ENCODE measurements at places on chromosomes 1 and 21.

DNA sequence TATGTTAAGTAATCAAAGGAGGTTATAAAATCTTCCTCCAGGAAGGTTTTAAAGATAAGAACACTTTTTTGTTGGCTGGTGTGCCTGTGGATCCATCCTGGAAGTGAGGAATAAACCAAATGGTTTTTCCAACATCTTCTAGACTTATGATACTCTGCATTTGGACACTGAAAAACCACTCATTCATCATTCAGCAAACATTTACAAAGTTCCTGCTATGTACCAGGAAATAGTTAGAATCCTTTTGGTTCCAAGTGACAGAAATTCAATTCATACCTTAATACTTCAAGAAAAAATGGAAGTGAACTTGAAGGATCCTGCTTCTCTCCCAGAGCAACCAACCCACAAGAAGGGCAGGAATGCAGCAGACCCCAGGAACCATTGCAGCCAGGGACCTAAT, 39.6 kb upstream of the PIGC start:
- DNase-seq = no peak

- no peak for DNase-seq
Observed at GRCh38 chr1:108027389-108027788, 62.4 kb upstream of the VAV3 start.

- no peak for DNase-seq
Observed at GRCh38 chr1:226711976-226712741, 26.9 kb downstream of the ITPKB start.

- peak; percentile 57 for DNase-seq
Observed at GRCh38 chr21:38804789-38805327, 871 bp upstream of the ETS2 start.

GRCh38 chr1:67761730-67762129, 71.5 kb downstream of the GNG12 start:
- no peak for DNase-seq

- peak; percentile 41 for DNase-seq
Observed at GRCh38 chr1:15152318-15153183, 996 bp upstream of the TMEM51 start.

DNA sequence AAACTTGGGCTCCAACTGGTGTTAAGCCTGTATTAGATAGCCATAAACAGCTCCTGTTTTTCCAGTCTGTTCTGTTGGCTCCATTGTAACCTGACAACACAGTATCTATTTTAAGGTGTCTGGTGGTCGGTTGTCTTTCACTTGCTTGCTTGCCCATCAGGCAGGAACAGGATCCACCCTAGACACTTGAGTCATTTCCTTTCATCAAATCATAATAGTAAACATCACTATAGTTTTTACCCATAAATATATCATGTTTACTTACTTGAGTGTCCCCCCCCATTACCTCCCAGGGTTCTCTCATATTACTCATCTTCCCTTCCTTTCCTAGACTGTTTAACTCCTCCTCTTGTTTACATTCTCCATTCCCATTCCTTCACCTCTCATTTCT, 2.9 kb downstream of the DDI2 start:
- DNase-seq = no peak

DNA sequence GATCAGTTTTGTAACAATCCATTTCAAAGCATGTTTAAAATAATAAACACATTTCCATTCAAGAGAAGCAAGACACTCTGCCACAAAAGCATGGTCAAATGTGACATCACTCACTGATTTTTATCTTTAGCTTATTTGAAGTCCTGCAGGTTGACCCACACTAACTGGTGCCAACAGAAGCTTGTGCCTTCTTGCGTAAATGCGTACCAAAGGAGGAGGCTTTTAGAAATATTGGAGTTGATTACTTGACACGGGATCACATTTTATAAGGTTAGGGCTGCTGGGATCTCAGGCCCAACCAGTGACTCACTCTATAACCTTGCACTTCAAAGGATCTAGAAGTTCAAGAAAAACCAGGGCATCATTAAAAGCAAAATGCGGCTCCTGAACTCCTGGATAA, 203.6 kb downstream of the PCP4 start:
- no peak for DNase-seq

DNA sequence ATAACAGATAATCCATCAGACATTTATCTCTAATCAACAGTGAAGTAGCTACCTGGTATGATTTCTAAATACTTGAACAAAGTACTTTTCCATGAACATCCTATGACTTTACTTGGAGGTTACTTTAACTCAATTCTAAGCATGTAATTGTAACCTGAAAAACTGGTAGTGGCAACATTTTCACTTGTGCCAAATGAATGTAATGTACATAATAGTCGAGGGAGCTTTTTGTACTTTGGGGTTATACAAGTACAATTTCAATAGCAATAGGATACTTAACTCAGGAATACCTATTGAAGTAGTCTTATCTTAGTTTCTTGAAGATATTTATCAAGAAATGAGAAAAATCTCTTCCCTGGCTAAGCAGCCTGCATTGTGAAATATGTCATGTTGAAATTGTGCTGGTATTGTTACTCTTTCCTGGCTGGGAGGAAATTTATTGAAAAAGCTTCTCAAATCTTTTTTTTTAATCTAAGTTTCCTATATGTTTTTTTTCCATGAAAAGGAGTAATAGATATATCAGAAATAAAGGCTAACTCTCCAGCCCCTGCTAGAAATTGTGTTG, 33.7 kb upstream of the CACYBP start:
- no peak for DNase-seq

- DNase-seq = no peak
Observed at GRCh38 chr1:17765444-17766411, 10.6 kb downstream of the ACTL8 start.

DNA sequence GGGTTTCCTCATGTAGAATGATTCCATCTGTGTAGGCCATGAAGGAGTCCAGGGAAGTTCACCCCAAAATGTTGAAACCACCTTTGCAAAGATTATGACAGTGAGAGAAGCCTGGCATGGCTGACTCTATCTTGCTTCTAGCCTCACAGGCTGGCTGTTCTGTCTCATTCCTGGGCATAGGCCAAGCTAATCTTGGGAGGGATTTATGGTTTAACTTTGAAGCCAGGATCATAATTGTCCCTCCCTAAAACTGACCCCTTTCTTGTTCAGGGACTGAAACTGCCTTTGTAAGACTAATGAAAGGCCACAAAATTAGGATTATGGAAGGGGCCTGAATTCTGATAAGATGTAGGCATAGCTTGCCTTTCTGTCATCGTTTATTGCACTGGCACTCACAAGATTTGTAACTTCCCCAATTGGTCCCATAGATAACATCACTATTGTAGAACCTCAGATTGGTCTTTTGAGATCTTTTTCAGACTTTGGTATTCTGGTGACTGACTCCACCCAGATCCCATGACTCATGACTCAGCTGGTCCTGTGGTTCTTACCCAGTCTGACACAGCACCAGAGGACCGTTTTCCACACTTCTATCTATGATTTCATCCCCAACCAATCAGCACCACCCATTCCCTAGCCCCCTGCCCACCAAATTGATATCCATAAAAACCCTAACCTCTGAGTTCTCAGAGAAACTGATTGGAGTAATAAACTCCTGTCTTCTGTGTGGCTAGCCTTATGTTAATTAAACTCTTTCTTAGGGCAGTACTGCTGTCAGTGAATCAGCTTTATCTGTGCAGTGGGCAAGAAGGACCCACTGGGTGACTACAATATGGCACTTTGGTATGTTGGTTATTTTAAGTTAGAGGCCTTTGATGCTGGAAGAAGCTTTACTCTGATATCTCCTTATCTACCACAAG, 13.6 kb upstream of the LAMTOR5 start:
- no peak for DNase-seq

DNA sequence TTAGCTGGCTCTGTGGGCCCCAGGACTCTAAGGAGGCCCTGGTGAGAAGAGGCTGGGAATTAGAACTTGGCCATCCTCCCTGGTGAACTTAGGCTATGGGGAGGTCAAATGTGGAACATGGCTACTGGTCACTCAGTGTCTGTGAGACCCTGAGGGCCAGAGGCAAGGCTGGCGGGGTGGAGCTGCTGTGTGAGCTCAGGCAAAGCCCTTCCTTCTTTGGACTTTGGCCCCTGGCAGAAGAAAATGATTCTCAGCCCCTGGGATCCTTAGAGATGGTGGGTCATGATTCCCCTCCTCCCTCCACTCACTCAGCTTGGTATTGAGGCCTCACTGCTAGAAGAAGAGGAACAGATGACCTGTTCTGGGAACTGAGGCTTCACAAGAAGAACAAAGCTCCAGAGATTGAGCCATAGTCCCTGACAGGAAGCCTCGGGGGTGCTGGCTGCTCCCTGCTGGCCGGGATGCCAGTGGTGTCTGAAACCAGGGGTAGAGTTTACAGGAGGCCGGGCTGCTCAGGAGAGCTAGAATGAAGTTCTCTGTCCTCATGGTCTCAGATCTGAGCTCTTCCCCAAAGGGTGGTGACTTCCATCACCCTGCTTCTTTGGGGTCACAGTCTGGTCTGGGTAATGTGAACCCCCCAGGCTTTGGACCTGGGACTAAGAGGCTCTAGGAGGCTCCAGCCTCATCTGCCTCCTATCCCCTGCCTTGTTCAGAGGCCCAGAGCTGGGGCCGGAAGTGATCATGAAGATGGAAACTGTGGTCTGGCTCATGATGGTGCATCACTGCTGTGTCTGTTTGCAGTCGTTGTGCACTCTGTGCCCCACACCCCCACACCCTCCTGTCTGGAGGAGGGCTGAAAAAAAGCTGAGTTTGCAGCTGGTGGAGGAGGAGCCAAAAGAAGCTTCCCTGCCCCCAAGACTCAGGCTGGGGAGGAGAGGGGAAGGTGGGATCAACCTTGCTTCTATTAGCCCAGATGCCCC, 905 bp downstream of the BTBD19 start:
- no peak for DNase-seq

DNA sequence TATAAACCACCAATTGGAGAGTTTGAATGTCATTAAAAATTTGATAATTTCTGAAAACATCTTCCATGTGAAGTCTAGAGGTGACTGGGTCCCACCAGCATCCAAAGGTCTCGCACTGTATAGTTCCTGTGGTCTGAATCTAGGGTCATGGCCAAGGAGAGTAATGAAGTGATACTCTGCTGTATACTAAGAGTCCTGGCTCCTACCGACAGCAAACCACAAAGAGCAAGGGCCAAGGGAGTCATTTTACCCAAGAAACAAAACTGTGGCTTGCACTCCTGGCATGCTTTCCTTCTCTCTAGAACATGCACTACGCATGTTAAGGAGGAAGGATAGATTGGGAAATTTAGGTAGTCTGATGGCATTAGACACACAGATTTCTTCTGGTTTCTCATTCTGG, 115.6 kb downstream of the BRINP2 start:
- no peak for DNase-seq

GRCh38 chr1:59506952-59507351, 210.1 kb downstream of the FGGY start:
- peak; percentile 43 for DNase-seq

- no peak for DNase-seq
Observed at GRCh38 chr1:29835874-29836273, 599.6 kb downstream of the PTPRU start.

DNA sequence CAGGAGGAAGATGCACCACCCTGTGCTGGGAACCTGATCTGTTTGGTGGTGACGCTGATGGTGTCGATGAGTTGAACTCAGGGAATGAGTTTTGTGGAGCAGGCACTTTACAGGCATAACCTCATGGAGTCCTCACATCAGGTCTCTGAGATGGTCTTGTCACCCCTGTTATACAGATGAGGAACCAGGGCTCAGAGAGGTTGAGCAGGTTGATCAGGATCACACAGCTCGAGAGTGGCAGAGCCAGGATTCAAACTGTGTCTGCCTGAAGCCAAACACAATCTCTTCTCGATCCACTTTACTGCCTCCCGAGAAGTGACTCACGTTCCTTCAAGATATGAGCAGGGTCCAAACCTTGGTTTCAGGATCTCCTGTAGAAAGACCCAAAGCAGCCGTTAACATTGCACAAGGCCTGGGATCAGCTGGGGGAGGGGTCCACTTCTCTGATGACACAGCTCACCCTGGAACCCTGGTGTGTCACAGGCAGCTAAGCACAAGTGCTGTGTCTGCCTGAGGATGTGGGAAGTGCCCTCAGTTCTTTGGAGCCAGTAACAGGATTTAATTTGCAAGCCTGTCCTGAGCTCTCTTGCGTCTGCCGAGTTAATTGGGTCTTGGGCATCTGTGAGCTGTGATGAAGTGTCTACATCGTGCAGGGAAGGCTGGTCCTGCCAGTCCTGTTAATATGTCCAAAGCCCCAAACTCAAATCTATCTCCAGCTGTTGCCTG, 65.4 kb upstream of the STUM start:
- peak; percentile 96 for DNase-seq

GRCh38 chr21:42937960-42938605, 12.7 kb upstream of the ERVH48-1 start:
- no peak for DNase-seq
